ENCODE measurements at places on chromosomes 3 and 15.

GRCh38 chr3:69776920-69777581, 37.8 kb downstream of the MITF start:
- DNase-seq: no peak

DNA sequence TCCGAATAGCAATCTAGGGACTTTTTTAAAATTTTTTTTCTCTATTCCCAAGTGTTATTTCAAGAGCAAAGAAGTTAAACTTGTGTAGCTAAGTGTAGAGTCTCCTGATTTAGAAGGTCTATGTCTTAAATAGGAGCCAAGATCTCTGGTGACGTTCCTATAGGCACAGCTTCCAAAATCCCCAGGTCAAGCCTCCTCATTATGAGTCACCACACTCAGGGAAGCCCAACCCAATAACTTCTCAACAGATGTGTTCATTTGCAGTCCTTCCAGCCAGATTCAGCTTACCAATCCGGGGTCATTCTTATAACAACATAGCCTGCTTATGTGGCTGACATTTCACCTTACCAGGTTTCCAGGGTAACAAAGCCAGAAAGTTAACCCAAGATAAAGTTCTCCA, 270.3 kb downstream of the IL5RA start:
- no peak for DNase-seq

DNA sequence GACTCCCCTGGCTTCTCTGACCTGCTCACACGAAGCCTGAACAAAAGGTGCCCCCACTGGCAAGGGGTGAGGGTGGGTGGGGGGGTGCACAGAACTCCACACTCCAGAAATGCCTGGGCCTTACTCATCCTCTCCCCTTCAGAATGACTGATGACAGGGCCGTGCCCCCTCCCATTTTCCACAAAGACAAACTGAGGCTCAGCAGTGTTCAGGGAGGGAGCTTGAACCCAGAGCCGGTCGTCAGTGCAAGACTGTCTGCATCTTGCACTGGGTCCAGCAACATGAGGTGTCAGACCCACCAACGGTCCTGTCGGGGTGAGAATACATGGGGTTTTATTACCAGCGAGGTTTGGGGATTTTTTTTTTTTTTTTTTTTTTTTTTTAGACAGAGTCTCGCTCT, 15.3 kb downstream of the IGDCC3 start:
- DNase-seq: no peak

DNA sequence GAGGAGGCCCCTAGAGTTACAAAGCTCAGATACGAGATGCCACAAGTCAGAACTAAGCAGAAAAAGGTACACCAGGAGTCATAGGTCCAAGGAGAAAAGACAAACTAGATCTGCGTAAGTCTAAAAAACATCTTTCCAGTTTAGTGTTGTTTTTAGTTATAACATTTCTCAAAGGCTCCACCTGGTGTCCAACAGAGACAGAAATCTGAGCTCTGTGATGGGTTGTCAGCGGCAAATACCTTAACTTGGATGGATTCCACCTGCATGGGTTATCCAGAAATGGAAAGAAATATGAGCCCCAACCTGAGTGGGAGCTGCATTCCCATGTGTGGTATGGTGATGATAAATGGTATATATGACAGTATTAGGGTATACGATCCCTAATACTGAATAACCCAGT, 238.6 kb upstream of the CHRM5 start:
- no peak for DNase-seq

- no peak for DNase-seq
These were observed 218.7 kb downstream of the FEZF2 start for GRCh38 chr3:62154457-62155148.

- no peak for DNase-seq
These were observed 19.2 kb downstream of the SLC41A3 start for GRCh38 chr3:126064627-126065258.

DNA sequence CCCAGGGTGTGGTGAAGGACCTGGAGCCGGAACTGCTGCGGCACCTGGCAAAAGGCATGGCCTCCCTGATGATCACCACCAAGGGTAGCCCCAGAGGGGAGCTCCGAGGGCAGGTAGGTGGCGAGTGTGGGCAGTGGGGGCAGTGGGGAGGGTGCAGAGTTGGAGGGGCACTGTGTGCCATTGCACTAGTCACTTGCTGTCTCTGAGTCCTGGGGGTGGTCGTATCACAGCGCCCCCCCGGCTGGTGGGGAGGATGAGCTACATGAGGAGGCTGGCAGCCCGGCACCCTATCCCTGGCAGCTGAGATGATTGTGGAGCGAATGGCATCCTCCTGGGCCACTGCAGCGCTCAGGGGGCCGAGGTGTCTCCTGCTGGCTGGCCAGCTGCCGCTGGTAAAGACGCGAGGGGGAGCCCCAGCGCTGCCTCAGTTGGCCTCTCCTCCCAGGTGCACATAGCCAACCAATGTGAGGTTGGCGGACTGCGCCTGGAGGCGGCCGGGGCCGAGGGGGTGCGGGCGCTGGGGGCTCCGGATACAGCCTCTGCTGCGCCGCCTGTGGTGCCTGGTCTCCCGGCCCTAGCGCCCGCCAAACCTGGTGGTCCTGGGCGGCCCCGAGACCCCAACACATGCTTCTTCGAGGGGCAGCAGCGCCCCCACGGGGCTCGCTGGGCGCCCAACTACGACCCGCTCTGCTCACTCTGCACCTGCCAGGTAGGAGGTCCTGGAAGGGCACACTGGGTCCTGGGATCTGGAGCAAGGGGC, 6.4 kb downstream of the CHRD start:
- DNase-seq: no peak

- DNase-seq: no peak
These were observed 422.1 kb upstream of the TGFBR2 start for GRCh38 chr3:30184091-30184810.

DNA sequence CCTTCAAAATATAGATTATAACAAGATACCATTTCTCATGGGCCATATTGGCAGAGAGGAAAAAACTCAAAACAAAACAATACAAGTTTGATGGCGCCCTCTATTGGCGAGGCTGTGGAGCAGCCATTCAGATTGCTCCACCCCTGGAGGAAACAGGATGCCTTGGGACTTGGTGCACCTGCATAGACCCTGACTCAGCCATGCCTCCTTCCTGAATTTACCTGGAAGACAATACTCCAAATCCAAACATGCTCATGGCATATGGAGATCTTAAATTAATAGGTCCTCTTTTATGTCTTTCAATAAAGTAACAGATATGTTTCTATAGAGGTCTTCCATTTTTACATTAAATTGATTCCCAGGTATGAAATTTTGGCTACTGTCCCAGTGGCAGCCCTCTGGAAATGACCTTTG, 90.0 kb downstream of the APBA2 start:
- peak; percentile 69 for DNase-seq

GRCh38 chr3:127177226-127177625, 15.7 kb upstream of the PRR23E start:
- no peak for DNase-seq

- no peak for DNase-seq
These were observed 241.3 kb downstream of the NEK10 start for GRCh38 chr3:27127879-27128278.

GRCh38 chr15:45144775-45145174, 15.0 kb downstream of the DUOX1 start:
- DNase-seq: no peak

DNA sequence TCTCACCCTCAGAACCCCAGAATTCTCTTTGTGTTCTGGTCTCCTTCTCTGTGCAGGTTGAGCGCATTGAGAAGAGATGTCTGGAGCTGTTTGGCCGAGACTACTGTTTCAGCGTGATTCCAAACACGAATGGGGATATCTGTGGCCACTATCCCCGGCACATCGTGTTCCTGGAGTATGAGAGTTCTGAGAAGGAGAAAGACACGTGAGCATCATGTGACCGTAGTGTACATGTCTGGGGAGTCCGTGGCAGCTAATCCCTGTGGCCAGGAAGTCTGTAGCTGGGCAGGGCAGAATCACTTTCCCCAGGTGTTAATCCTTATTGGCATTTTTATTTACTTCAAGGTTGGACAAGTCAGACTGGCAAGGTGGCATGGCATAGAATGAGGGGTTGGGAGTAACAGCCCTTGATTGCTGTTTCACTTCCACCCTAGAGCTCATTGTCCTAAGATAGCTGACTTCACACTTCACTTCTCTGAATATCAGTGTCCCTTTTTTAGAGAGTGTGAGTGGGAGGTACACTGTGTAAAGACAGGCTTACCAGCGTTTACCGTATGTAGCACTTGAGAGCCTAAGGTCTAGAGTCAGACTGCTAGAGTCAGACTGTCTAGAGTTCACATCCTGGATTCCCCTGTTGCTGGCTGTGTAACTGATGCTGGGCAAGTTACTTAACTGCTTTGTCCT, 4.4 kb downstream of the MTMR14 start:
- no peak for DNase-seq

DNA sequence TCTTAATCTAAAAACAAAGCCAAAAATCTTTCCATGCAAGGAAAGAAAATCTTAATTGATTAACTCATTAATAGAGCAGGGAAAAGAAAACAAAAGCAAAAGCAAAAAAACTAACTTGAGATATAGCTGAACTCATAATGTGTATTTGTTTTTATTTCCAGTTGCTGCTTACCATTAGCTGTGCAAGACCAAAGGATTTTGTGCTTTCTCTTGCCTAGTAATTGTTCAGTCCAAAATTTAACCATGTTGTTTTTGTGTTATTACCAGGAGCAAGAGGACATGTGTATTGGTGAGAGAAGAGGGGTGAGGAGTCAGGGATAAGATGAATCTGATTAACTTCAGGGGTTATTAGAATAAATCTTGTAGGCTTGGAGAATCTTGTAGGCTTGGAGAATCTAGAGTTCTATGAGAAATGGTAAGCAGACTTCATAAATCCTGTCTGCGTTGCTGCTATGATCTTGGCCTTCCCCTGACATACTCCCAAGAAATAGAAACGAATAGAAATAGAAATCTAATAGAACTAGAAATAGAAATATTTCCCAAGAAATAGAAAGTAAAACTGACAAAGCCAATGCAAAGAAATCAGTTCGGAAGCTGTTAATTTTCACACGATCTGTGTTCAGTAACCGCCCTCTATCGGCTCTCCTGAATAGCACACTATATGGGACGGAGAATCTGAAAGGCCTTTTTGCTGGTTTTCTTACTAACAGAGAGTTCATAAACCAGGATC, 72.6 kb upstream of the TNFSF10 start:
- peak; percentile 54 for DNase-seq

DNA sequence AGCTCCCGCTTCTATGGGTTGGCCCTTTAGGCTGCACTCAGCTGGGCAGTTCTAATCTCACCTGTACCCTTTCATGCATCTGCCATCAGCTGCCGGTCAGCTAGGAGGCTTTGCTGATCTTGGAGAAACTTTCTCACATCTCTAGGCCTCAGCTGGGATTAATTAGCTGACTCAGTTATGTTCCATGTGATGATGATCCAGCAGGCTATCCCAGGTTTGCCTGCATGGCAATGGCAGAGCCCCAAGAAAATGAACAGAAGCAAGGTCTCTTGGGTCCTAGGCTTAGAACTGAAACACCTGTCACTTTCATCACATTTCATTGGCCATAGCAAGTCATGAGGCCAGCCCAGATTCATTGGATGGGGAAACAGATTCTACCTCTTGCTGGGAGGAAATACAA, 304.6 kb upstream of the TBC1D5 start:
- DNase-seq: no peak

DNA sequence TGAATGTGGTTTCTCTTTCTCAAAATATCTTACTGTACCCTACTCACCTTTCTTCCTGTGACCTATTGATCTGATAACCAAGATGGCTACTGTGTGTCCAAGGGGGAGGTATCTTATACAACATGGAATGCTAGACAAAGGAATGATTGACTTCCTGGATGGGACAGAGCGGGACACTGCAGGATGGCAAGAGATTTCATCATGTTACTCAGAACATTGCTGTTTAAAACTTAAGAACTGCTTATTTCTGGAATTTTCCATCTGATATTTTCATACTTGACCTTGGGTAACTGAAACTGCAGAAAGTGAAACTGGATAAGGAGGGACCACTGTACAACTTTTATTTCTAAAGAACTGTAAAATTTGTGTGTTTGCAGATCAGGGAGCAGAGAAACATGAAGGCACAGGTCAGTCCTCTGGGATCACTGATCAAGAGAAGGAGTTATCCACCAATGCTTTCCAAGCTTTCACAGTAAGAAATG, 18.5 kb downstream of the CNOT10 start:
- DNase-seq: no peak

DNA sequence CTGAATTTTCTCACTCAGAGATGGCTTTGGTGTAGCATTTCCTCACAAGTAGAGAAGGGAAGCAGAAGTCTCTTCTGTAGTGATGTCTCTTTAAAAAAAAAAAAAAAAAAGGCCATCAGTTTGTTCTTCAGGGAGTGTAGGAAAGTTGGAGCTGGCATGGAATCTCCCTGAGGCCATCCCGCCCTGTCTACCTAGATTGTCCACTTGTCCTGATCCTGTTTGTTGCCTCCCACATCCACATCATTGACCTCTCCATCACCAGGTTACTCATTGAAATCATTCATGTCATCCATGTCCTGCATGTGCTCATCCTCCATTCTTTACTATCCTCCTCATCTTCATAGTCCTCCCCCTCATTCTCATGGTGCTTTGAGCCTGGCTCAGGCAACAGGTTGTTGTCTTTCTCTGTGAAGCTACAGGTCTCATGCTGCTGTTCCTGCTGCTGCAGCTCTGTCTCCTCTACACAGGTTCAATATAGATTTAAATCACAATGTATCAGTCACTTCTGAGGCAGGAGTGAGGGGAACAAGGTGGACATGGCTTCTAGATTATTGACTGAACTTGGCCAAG, 556.3 kb upstream of the NAALADL2 start:
- no peak for DNase-seq

- no peak for DNase-seq
These were observed 6.5 kb upstream of the BCL2A1 start for GRCh38 chr15:79977431-79978054.

- no peak for DNase-seq
These were observed 237.6 kb upstream of the CHRNA7 start for GRCh38 chr15:31792611-31793199.

DNA sequence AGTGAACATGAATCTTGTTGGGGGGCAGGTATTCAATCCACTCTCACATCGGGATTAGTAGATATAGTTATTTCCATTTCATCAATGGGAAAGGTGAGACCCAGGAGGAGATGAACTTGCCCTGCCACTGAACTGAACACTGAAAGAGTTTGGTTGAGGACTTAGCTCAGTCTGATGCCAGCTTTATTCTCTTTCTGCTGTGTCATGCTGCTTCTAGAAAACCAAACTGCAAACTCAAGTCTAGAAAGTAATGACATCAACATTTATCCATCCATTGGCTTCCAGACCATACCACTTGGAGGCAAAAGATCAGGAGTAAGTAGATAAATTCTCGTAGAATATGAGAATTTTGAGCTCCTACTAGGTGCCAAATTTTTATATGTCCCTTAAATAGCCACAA, 288.0 kb upstream of the CTNNB1 start:
- no peak for DNase-seq

- DNase-seq: no peak
These were observed 25.3 kb upstream of the ARHGEF3 start for GRCh38 chr3:56826831-56827722.

- DNase-seq: no peak
These were observed 228.2 kb upstream of the TRIM42 start for GRCh38 chr3:140449413-140450256.

DNA sequence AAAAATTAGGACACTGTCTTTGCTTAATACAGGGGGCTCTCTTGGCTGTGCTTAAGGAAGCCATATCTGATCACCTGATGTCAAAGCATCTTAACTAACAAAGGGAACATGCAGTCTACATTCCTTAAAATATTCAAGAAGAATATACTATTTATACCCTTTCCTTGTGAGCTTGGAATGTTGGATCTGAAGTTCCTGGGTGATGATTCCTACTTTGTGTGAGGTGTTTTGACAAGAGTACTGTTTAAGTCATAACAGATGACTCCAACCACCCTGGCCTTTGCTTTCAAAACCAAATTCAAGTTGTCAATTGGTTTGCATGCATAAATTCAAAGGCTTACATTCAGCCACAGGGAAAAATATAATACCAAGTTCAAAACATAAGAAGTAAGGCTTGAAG, 862.7 kb upstream of the SEMA6D start:
- DNase-seq: no peak

All from NCI-H2081 (cell line).